ENCODE measurements at places on chromosomes 7 and 10.

DNA sequence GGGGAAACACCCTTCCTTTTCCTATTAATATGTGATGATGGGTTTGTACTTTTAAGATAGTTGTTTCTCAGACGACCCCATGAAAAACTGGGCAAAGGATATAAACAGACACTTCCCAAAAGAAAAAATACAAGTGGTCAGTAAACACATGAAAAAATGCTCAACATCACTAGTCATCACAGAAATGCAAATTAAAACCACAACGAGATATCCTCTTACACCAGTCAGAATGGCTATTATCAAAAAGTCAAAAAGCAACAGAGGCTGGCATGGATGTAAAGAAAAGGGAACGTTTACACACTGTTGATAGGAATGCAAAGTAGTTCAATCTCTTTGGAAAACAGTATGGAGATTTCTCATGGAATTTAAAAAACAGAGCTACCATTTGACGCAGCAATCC, 111.4 kb upstream of the ZEB1 start:
- no peak for DNase-seq

DNA sequence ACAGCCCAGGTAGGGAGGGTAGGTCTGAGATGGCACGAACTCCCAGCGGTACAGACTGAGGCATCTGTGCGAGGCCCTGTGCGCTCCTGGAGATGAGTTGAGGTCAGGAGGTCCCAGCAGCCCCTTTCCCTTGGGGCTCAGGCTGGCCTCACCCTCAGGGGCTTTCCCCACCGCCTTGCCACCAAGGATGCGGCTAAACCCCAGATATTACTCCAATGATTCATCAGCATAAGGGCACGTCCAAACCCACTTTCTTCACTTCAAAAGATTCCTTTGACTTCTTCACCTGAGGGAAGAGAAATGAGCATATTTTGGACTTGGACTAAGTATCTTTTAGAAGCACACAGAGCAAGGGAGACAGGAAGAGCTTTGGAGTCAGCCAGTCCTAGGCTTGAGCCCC, 20.3 kb downstream of the UROS start:
- DNase-seq = no peak

DNA sequence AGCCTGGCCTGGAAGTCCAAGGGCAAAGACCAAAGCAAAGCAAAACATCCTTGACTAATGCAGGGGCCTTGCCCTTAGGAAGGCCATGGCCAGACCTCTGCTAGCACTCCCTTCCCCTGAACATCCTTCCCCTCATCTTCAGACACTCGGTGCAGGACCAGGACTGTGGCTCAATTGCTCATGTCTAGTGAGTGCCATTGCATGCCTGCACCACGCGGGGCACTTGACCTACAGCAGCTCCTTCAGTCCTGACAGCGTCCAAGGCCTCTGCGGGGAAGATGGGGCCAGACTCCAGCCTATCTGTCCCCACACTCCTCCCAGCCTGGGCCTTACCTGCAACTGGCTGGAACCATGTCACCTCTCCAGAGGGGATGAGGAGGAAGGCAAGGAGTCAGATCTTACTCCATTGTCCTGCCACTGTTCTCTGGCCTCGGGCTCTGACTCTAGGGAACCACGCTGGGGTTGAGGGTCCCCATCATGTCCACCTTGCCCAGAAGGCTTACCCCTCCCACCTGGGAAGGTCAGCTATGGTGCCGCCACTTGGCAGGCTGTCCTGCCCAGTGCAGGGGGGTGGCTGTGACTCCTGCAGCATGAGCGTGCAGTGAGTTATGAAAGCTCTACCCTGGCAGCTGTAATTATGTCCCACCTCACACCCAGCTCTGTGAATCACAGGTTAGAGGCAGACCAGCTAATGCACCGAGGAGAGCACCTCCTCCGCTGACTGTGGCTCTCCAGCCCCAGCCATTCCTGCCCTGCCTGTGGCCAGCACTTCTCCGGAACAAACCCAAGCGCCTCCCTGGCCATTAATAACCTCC, 16.1 kb downstream of the DRGX start:
- no peak for DNase-seq

DNA sequence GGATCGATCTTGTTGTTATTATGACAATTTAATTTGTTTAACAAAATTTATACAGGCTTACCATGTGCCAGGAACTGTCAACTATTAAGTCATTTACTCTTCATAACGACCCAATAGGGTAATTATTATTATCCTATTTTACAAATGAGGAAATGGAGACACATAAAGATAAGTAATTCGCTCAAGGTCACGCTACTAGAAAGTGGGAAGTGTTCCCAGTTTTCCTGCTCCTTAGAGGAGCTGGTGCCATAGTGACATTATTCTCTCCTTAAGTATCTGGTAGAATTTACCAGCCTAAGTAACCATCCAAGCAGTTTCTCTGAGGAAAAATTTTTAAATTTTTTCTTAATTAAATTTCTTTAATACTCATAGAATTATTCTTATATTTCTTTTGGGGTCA, 360.9 kb upstream of the RNF32 start:
- no peak for DNase-seq

DNA sequence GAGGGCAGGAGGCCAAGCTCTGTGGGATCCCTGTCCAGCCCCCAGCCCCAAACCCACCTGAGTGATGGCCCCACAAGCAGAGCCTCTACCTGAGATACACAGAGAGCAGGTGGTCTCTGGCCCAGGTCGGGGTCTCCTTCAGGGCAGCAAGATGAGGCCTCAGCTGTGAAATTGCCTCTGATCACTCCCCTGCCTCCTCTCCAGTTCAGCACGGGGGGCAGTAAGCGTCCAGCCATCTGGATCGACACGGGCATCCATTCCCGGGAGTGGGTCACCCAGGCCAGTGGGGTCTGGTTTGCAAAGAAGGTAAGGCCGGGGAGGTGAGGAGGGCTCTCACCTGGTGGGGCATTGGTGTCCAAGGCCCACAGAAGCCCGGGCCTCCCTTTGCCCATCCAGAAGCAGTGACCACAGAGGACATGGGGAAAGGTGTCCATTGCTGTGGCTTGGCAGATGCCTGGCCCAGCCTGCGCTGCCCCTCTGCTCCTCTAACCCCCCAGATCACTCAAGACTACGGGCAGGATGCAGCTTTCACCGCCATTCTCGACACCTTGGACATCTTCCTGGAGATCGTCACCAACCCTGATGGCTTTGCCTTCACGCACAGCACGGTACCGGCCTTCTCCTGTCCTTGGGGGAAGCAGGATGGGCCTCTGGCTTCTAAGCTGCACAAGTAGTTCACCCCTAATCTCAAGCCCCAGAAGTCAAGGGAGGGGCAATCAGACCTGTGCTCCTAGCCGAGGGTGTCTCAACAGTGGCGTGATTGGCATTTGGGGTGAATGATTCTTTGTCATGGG, 3.1 kb downstream of the CPA1 start:
- DNase-seq = no peak

- no peak for DNase-seq
Observed at GRCh38 chr7:138785587-138786437, 12.0 kb upstream of the TMEM213 start.

DNA sequence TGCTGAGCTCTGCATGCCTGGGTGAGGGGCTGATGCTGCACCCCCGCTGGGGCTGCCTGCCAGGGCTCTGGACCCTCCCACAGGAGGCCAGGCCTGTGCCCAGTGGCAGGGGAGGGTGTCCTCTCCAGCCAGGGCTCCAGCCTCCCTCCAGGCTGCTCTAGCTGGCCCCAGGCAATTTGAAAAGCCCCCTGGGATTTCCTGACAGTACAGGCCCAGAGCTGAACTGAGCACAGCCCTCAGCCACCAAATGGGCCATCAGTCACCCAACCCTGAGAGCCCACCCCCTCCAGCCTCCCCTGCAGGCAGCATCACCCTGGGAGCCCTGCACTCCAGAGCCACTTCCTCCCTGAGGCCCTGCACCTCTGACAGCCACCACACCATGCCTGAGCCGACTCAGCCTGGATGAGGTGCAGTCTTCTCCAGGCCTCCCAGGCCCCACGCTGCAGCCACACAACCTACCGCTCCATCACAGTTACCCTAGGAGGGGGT, 101.8 kb upstream of the RET start:
- no peak for DNase-seq

GRCh38 chr10:7243873-7244272, 167.0 kb downstream of the SFMBT2 start:
- no peak for DNase-seq

DNA sequence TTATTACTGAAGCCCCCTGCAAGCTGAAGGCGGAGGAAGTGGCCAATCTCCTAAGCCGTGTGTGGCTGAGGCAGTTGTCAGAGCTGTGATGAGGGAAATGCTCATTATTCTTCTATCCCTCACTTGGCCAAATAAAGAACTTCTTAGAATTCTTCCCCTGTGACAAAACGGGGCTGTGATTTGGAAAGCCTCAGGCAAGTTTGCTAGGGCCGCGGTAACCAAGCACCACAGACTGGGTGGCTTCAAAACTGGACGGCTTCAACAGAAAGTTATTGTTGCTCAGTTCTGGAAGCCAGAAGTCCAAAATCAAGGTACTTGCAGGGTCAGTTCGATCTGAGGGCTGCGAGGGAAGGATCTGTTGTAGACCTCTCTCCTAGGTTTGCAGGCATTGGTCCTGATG, 72.3 kb upstream of the STEAP1B start:
- no peak for DNase-seq

DNA sequence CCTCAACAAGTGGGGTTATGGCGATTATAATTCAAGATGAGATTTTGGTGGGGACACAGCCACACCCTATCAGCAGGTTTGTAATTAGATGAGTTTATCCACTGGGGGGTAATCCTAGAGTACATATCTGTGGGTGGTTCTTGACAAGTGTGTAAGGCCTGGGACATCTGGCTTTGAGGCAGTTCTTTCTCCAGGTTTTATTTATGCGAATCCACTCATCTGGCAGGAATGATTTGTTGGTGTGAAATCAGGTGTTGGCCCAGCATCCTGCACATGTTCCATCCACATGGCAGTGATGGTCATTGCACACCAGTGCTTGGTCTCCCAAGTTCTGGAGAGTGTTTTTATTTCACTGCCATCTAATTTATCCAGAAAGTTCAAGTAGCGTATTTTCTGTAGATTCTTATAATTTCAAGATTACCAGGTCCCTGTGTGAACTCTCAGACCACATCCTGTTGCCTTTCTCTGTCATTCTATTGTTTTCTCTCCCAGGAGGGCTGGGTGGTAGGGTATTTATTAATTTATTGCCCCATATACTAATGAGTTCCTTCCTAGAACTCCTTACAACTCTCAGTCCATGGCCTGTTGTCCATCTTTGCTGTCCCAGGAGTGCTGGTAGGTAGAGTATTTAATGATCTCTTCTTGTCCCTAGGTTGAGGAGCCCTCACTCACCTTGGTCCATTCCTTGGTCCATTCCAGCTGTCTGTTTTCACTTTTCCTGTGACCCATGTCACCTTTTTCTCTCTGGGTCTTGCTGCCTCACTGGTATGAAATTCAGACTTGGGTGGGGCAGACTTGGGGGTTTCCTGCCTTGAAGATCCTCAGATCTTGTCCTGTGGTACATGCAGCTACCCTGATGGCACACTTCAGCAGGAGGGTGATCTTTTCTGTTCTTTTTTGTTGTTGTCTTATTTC, 10.4 kb downstream of the RALA start:
- DNase-seq = peak; percentile 26

DNA sequence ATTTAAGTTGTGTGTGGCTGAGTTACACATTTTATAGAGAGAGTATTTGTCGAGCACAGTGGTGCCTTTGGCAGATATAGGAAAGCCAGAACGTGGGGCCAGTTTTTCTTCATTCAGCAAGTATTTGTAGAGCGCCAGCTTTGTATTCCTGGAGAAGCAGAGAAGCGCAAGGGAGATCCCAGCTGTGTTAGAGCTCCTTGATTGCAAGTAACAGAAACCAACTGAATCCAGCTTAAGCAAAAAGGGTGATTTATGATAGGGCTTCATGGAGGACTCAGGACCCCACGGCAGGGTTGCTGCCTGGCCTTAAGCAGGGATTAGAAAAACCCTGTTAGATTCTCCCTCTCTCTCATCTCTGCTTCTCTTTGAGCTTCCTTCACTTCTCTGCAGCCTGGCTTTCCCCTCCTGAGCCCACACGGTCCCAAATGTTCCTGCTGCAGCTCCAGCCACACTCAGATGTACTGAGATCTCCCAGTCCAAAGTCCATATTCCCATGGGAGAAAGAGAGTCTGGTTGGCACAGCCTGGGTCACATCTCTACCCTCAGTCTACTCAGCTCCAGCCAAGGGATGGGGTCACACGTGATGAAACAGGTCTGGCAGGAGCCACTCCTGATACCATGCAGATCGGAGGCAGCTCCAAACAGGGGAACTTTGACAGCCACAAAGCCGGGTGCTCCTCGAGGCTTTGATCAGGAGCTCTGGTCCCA, 16.7 kb downstream of the UBTD1 start:
- DNase-seq = no peak

DNA sequence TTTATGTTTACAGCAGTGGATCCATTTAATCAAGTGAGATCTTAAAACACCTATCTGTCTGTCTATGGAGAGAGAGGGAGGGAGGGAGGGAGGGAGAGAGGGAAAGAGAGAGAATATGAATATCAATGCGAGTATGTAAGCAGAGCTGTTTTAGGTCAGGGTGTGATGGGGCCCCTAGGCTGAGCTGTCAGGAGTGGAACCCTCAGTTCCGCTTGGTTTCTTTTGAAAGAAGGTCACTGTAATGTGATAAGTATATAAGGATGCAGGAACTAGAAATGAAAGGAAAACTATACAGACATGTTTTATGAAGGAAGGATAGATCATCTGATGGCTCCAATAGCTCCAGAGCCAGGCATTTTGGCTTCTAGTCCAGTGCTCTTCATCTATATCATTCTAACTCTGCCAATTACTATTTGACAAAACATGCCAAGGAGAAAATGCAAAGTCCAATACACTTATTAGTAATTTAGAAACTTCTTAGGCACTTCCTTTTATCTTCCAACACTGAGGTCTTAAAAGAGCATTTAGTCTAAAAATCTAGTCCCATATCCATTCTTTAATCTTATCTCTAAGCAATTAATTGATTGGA, 70.3 kb downstream of the NRCAM start:
- no peak for DNase-seq

GRCh38 chr7:150371131-150371995, 2.7 kb downstream of the REPIN1 start:
- DNase-seq = no peak

- DNase-seq = no peak
Observed at GRCh38 chr7:157928171-157928794, 591.5 kb downstream of the DNAJB6 start.

GRCh38 chr7:30511973-30512662, 7.5 kb upstream of the GGCT start:
- no peak for DNase-seq

GRCh38 chr10:108404155-108404554, 1239.6 kb upstream of the SORCS1 start:
- no peak for DNase-seq

- no peak for DNase-seq
Observed at GRCh38 chr10:18438361-18439126, 212.8 kb downstream of the NSUN6 start.

- no peak for DNase-seq
Observed at GRCh38 chr7:121273467-121274167, 55.2 kb upstream of the WNT16 start.

DNA sequence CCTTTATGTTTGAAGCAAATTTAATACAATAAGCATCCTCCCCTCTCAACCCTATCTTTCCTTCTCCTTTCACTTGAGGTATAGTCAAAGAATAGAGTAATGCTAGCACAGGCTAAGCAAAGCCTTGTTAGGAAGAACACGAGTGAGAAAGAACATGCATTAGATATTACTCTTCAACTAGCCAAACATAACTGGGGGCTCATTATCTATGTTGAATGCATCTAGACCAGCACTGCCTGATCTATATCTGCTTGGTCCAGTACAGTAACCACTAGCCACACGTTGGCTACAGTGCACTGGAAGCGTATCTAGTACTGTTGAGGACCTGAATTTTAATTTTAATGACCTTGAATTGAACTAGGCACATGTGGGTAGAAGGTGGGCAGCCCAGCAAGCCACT, 21.0 kb downstream of the SFMBT2 start:
- DNase-seq = no peak

GRCh38 chr10:108275895-108276685, 1111.6 kb upstream of the SORCS1 start:
- peak; percentile 11 for DNase-seq
